ENCODE measurements at places on chromosomes 2 and 18.

GRCh38 chr2:204315236-204315662 lies 230.0 kb upstream of the PARD3B start:
- no peak for DNase-seq

- DNase-seq = no peak
Measured at GRCh38 chr2:127638361-127639110, 7.4 kb upstream of the GPR17 start.

GRCh38 chr2:119462574-119462973 lies 30.9 kb downstream of the TMEM37 start:
- DNase-seq = no peak

DNA sequence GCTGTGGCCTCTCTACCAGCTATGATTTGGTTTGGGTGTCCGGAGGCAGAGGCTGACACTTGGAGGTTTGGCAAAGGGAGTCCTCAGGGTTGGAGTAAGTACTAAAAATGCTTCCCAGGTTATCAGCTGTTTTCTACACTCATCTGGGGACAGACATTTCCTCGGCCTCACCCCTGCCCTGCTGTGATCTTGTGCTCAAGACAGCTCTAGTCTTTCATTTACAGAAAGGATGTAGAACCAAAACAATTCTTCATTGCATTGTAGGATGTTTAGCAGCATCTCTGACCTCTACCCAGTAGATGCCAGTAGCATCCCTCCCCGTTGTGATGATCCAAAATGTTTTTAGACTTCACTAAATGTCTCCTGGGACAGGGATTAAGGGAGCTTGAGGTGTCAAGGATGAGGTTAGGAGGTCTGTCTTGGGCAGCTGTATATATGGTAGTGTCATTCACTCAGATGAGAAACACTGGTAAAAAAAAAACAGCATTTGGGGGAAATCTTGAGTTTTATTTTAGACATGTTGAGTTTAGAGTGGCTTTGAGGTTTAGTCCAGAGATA lies 26.6 kb downstream of the CD28 start:
- DNase-seq = no peak

GRCh38 chr2:136395582-136395981 lies 277.6 kb upstream of the CXCR4 start:
- no peak for DNase-seq

DNA sequence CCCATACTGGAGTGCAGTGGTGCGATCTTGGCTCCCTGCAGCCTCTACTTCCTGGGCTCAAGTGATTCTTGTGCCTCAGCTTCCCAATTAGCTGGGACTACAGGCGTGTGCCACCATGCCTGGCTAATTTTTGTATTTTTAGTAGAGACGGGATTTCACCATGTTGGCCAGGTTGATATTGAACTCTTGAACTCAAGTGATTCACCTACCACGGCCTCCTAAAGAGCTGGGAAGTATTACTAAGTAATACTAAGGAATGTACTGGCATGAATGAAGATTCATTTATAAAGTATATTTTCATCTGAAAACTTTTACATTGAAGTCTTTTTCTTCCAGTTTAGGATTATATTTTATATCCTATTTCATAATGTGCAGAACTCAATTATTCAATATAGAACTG lies 38.1 kb downstream of the NUP35 start:
- no peak for DNase-seq

GRCh38 chr18:43248610-43249249 lies 28.6 kb downstream of the SYT4 start:
- DNase-seq = no peak

DNA sequence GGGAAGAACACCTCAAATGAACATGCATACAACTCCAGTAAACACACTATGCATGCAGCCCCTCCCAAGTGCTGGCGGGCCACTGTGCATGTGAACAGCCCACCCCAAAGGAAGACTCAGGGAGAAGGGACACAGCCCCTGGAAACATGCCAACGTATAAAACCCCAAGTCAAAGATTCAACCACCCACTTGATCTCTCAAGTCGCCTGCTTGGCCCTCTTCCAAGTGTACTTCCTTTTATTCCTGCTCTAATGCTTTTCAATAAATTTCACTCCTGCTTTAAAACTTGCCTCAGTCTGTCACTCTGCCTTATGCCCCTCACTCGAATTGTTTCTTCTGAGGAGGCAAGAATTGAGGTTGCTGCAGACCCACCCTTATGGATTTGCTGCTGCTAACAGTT lies 139.1 kb downstream of the C1D start:
- DNase-seq = no peak

GRCh38 chr2:30437809-30438548 lies 9.1 kb upstream of the LCLAT1 start:
- DNase-seq = no peak

DNA sequence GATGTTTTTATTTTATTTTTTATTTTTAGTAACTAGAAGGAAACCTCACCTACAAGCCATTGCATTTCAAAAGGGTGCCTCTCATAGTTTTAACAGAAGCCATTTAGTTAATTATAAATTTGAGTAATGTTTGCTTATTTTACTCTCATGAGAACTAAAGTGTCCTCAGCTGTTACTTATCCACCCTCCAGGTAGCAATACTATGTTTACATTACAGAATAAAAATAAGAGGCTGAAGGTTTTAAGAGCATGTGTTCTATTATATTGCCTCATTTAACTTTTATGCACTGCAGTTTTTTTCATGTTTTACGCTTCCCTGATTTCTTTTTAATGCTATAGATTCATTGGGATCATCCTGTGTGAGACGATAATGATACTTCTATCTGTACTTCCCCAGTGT lies 235.5 kb downstream of the THSD7B start:
- no peak for DNase-seq

- no peak for DNase-seq
Measured at GRCh38 chr2:73594251-73594650, 48.0 kb downstream of the NAT8 start.

GRCh38 chr18:22166069-22166950 lies 3.1 kb upstream of the GATA6 start:
- no peak for DNase-seq

GRCh38 chr2:118495290-118495689 lies 352.2 kb downstream of the EN1 start:
- DNase-seq = no peak

GRCh38 chr2:158394453-158394852 lies 62.1 kb downstream of the CCDC148 start:
- DNase-seq = no peak

- DNase-seq = no peak
Measured at GRCh38 chr2:233768076-233768475, 8.0 kb downstream of the UGT1A1 start.

DNA sequence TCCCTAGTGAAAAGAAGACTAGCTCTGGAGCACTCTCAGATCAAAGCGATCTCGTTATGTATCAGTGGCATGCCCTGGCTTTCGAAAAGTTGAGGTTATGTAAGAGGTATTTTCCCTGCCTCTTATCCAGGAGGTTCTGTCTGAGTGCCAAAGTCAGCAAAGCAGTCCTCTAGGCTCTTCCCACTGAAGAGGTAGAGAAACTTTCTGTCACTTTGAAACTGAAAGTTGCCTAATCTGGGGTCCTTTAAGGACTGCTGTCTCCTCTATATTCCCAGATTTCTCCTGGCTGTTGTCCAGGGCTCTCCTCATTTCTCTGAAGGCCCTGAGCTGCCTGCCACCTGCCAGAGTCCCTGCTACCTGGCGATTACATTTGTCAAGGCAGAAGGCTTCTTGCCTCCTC lies 96.3 kb downstream of the B3GNT2 start:
- DNase-seq = no peak

GRCh38 chr18:25112821-25113434 lies 239.0 kb downstream of the ZNF521 start:
- no peak for DNase-seq

- no peak for DNase-seq
Measured at GRCh38 chr2:68318914-68319397, 793 bp downstream of the CNRIP1 start.

DNA sequence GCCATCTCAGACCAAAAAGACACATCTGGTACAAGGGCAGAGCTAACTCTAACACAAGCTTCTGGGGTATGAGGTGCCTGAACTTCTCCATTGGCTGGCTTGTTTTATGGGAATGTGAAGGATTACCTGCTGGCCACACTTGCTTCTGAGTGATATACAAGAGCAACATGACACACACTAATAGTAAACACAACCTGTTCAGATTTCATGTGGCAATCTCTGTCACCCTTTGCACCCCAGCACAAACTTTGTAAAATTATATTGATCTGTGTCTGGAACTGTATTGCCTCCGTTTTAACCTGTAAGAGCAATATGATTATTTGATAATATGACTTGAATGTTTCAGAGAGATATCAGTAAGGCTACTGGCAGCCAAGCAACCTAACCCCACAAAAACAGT lies 276.7 kb downstream of the CCDC85A start:
- no peak for DNase-seq

- DNase-seq = no peak
Measured at GRCh38 chr2:67313536-67313935, 83.6 kb upstream of the ETAA1 start.

DNA sequence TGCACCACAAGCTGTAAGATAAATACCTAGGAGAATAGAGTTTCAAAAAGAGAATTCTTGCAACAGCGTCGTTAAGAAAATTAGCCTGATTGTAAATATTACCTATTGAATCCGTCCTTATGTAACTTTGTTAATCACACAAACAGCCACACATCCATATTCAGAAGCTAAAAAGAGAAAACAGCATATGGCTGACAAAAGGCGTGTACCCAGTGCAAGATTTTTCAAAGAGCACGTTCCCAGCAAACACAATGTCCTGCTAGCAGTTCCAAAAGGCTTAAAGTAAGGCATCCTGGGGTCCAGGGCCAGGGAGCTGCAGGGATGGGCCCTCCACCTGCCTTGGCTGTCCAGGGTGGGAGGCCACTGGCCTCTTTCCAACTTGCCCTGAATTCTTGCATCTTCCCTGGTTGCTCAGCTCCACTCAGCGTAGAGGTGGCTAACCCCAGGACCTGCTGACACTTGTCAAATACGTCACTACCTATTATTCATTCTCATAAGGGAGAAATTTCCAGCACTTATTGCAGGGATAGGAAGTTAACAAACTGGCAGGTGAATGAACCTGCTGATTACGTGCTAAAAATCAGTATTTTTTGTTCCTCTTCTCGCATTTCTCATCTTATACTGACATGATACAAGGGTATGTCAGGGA lies 102.1 kb upstream of the NEDD4L start:
- no peak for DNase-seq

DNA sequence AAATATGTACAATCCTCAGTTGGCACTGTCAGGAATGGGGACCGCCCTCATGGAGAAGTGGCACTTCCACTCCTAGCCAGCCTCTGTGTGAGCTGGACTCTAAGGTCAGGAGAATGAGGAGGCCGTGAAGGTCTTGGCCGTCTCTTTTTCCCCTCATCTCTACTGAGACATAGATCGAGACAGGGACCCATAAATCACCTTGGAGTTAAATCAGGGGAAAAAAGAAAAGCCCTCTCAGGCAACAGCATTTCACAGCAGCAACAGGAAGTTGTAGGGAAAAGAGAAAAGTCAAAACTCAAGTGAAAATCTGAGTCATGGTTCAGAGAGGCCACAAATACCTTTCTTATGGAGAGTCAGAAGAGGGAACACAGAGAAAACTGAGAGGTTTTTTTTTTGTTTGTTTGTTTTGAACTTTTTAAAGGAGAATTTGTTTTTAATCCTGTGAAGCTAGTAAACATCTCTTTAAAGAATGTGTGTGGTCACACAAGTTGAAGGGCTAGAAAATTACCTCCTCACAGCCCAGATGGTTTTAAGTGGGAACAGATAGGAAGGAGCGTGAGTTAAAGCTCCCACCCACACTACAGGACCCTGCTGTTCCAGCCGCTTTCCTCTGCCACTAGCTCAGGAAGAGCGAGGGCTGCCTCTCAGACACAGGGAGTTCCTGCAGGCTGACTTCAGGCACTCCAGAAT lies 30.6 kb upstream of the CYP1B1 start:
- no peak for DNase-seq

- no peak for DNase-seq
Measured at GRCh38 chr2:109270505-109271312, 141.7 kb downstream of the SH3RF3 start.

DNA sequence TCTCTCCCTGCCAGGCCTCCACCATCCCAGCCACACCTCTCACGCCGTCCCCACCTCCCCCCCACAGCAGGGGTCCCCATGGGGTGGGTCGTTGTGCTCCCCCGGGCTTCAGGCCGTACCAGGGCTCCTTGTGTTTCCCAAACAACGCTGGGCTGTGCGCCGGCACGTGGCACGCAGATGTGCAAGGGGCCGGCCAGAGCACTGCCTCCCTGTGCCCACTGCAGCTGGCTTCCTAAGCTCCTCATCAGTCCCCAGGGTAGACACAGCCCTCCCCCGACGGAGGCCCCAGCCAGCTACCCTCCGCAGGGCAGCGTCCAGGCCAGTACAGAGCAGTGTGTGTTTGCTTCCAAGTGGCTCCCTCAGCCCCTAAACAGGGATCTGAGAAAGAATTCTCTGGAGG lies 34.0 kb downstream of the BIN1 start:
- no peak for DNase-seq

DNA sequence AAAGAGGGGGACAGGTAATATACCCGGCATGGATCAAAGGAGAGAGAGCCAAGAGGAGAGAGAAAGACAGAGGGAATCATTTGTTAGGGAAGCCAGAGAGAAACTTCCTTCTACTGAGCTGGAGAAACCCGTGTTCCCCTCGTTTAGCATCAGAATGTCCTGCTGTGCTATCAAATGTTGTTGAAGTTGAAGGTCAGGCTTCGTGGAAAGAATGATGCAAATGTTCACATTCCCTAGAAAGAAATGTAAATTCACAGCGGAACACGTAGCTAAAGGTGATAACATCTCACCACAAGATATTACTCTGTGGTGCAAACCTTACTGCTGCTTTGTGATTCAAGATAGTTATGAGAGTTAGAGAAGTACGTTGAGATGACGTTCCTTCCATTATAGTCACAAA lies 258.1 kb downstream of the LNPK start:
- DNase-seq = no peak

DNA sequence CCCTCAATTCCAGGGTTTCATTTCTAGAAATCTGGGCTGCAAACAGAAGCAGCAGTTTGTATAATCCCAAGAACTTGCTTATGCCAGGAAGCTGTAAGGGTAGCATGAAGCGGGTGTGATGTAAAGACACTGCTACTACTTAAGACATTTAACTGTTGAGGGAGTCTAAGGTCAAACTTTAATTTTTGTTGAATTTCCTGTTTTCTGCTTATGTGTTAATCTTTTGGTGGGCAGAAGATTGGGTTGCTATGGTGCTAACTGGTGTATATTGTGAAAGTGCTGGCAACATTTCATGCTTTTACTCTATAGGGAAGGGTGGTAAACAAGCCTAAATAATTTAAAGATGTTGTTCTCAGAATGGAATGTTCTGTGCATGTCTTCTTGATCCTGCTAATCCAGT lies 2.7 kb downstream of the NCOA1 start:
- no peak for DNase-seq

DNA sequence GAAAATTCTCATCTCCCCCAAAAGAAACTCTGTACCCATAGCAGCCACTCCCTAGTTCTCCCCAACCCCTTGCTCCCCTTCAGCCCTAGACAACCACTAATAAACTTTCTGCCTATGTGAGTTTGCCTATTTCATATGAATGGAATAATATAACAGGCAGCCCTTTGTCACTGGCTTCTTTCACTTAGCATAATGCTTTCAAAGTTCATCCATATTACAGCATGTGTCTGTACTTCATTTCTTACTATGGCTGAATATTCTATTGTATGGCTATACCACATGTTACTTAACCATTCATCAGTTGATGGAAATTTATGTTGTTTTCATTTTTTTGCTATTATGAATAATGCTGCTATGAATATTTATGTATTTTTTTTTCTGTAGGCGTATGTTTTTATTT lies 442.9 kb downstream of the SLC4A3 start:
- no peak for DNase-seq

GRCh38 chr2:43812947-43813346 lies 25.7 kb downstream of the ABCG5 start:
- no peak for DNase-seq

- DNase-seq = no peak
Measured at GRCh38 chr2:45833968-45834344, 182.5 kb downstream of the PRKCE start.

Data from stimulated activated CD4-positive, alpha-beta T cell treated with anti-CD3 and anti-CD28 coated beads, TNF-alpha, amount 100 ng/mL, for 24 hours (primary cell).